ENCODE measurements at places on chromosomes 3 and 15.

DNA sequence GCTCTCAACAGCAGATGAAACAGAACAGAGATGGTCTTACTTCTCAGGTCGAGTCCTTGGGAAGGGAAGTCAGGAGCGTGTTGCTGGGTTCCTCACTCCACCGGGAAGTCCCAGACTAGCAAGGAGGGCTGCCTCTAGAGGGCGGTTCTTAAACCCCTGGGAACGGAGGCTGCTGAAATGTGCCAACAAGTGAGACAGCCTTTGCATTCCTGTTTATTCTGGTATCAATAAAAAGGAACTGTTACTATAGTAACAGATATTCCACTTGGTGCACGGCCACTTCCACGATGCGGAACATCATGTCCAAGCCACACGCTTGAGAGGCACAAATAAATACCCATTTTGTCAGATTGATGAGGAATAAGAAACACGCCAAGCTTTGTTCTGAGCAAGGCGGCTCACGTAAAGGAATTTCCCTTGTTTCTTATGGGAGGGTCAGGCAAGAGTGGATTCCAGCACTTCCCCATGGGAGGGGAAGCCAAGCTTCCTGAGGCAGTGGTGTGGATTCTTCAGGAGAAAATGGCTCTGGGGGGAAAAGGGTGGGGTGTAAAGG, at the start of gene FAM107A:
Gene FAM107A, minus strand, starts transcription at position 123 of the 553 bp plus-strand sequence. CDS start 7,531 bp downstream, outside the sequence.
- DNase-seq: peak; percentile 74

GRCh38 chr3:15050405-15051092, 14.6 kb downstream of the MRPS25 start:
- no peak for DNase-seq

- no peak for DNase-seq
These were observed 348.8 kb downstream of the ROBO1 start for GRCh38 chr3:79418855-79419621.

DNA sequence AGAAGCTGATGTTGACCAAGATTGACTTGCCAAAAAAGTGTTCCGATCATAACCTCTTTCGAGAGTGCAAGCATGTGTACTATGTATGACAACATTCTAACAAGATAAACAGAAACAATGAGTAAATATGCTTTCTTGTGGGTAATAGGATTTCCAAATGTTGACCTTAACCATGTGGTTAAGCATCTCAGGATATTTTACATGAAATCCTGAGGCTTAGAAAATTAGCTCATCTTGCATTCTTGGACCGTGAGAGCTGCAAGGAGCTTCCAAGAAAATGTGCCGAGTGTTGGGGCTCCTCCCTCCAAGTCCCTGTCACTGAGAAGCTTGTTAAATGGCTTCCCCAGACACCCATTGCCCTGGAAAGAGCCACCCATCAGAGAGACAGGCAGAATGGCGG, 50.1 kb downstream of the C3orf20 start:
- DNase-seq: no peak

- no peak for DNase-seq
These were observed 207.1 kb downstream of the UACA start for GRCh38 chr15:70556151-70556741.

GRCh38 chr3:59150039-59150438, 100.2 kb upstream of the CFAP20DC start:
- DNase-seq: no peak

All from astrocyte of the cerebellum (primary cell).